Stimulated activated CD4-positive, alpha-beta T cell treated with anti-CD3 and anti-CD28 coated beads, Interleukin-4, amount 100 ng/mL, for 24 hours (primary cell): ENCODE measurements at places on chromosomes 3 and 15.

GRCh38 chr3:16439848-16440708 lies 73.4 kb downstream of the RFTN1 start:
- DNase-seq, result no peak

DNA sequence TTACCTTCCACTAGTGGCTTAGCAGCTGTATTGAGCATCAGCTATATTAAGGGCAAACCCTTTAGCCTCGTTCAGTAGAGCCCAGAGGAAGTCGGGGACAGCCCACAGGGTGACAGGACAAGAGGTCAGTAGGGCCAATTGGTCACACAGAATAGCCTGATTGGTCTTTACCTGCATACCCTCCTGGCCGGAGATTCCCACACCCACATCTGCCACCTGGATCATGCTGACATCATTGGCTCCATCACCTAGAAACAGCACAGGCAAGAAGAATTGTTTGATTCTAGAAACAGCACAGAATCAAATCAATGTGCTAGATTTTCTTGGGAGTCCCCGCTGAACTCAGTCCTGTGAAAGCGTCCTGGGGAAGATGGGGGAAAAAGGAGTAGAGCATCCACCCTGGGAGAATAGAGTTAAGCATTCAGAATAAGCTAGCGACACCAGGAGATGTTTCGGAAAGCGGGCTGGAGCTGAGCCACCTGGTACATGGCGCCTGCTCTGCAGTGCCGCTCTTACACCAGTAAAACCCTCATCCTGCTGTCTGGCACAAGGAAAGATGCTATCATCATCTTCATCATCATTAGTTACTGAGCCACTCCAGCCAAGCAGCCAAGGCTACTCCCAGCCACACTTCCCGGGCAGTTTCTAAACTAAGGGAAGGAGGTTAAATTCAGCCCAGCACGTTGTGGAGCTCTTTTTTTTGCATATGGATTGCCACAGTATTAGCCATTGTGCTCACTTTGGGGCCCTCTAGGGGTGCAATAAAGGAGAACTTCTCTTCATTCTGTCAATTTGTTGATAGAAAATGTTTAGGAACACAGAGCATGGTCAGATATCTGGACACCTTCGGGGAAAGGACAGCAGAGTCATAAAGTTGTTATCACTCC lies 171.3 kb downstream of the ATP10A start:
- DNase-seq, result no peak

DNA sequence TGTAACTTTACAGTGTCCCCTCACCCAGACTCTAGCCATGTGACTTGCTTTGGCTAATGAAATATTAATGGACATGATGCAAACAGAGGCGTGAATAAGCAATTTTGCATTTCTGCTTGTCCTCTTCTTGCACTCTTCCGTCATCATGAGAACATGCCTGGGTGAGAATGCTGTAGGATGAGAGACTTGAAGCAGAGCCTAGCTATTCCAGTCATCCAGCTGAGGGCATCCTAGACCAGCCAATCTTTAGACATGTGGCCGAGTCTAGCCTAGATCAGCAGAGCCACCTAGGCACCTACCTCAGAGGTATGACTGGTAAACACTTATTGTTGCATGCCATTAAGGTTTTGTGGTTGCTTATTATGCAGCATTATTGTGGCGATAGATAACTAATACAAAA lies 450.5 kb upstream of the AZI2 start:
- no peak for DNase-seq

- no peak for DNase-seq
These were observed 34.4 kb downstream of the DET1 start for GRCh38 chr15:88512078-88512477.

DNA sequence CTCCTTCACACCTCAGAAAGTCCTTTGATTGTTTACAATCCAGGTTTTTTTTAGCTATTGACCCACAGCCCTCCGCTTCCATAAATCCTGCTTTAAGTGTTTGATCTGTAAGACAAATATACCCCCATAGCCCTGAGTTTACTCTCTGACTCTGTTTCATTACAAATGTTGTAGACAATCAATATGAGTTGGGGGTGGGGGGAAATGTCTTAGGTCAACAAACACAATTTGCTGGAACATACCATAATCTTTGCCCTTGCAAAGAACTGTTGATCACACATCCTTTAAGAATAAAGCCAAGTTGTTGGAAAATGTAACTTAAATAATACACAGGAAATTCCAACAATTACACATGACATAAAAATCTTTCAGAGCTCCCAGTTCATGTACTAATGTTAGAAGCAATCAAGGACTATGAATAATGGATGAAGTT lies 301.8 kb upstream of the SEMA6D start:
- DNase-seq, result no peak
